ENCODE measurements at places on chromosomes 7 and 10.

- no peak for DNase-seq
Measured at GRCh38 chr7:47444376-47445098, 137.4 kb downstream of the TNS3 start.

GRCh38 chr7:111568870-111569462 lies 6.7 kb upstream of the IMMP2L start:
- no peak for DNase-seq

DNA sequence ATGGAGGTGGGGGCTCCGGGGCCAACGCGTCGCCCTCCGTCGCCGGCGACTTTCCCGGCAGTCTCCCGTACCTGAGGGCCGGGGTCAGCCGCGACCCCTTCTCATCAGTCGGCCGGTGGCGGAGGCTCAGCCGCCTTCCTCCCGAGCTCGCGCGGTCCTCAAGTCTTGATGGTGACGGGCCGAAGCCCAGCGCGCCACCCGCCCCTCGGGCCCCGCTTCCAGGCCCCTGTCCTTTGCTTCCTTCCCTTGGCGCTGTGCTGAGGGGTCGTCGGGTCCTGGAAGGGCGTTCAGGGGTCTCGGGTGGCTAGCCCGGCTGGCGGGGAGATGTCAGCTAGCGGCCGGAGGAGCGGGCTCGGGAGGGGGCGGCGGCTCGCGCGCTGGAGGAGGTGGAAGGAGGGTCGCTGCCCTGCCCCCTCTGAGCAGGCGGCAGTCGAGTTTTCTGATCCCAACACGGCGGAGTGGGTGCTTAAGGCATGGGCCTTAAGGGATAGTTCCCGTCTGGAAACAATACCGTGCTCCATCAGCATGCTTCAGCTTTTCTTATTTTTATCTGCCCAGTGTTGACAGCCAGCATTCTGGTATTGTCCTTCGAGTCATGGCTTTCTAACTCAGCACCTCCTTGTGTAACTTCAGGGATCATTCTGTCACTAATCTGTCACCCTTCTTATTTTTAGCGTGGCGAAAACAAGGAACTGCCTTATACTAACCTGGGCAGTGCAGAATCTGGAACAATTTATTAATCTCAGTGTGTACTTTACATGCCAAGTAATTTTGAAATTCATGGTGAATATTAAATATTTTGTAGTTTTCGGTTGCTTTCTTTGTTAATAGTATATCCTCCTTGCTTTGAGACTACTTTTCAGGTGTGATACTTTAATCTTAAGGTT lies 748 bp downstream of the PHTF2 start:
- DNase-seq, result peak; percentile 58

- DNase-seq, result no peak
Measured at GRCh38 chr10:118369641-118370205, 27.6 kb upstream of the FAM204A start.

- no peak for DNase-seq
Measured at GRCh38 chr7:130152493-130153210, 52.6 kb downstream of the TMEM209 start.

DNA sequence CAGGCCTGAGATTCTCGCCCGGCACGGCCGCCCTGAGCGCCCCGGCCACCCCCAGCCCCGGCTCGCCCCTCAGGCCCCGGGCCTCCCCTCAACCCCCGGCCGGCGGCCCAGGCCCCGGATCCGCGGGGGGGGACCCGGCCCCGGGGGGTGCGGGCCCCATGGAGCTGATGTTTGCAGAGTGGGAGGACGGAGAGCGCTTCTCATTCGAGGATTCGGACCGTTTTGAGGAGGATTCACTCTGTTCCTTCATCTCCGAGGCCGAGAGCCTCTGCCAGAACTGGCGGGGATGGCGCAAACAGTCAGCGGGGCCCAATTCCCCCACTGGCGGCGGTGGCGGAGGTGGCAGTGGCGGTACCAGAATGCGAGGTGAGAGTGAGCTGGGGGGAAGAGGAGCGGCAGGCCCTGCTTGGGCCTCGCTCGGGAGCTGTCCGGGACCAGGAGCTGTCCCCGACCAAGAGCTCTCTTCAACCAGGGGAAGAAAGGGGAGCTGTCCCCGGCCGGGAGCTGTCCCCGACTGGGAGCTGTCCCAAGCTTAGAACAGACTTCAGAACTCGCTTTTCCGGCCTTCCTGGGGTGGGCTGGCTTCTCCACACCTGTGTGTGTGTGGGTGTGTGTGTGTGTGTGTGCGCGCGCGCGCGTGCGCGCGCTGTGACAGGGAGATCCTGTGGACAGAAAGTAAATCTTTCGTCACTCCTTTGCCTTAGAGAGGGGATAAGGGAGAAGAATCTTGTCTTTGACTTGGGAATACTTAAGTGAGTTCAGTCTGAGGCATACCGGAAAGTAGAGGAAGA lies 510 bp downstream of the ZSWIM8 start:
- peak; percentile 6 for DNase-seq

GRCh38 chr7:33645104-33645503 lies 260.2 kb upstream of the BMPER start:
- no peak for DNase-seq

DNA sequence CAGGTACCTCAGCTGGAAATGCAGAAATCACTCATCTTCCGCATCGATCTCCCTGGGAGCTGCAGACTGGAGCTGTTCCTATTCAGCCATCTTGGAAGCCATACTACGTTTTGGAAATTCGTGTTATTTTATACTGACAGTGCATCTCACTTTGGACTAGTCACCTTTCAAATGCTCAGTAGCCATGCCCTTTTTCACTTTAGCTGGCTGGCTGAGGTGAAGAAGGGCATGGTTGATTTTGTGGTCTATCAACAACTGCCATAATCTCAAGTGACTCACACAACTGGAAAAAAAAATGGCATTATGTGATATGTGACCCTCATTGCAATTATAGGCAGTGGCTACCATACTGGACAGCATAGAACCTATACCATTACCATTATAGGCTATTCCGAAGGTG lies 100.5 kb downstream of the CCDC71L start:
- no peak for DNase-seq

DNA sequence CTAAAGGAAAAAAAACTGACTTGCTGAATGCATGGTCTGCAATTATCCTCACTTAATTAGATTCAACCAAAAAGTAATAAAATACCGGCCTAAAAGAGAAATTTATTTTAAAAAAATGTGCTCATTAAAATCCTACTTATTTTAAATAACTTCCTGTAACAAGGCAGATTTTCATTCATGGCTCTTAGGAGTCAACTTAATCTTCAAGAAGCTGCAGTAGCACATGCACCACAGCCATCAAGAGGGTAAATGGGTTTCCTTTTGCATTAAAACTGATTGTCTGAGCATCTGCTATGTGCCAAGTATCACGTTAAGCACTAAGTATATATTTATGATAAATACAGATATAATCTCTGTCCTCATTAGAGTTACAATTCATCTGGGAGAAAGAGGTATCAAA lies 69.9 kb downstream of the SNX13 start:
- no peak for DNase-seq

DNA sequence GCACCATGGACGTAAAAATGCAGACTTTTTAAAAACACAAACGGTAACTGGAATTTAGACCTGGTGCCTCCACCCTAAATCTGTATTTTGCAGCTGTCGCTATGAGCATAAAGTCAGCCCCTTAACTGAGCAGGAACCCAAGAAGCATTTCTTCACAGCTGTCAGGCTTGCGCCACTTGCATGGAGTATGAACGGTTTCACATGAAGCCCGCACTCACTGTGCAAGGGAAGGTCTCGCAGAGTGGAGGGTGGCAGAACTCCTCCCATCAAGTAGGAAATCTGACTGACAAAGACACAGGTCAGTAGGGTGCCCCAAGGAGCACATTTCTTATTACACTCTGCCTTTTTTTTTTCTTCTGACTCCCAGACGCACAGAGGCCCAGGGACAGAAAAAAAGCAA lies 58.5 kb downstream of the ELMO1 start:
- DNase-seq, result peak; percentile 38

GRCh38 chr7:123789817-123790216 lies 41.0 kb upstream of the WASL start:
- DNase-seq, result no peak

GRCh38 chr10:43054593-43054992 lies 22.3 kb upstream of the RET start:
- no peak for DNase-seq

DNA sequence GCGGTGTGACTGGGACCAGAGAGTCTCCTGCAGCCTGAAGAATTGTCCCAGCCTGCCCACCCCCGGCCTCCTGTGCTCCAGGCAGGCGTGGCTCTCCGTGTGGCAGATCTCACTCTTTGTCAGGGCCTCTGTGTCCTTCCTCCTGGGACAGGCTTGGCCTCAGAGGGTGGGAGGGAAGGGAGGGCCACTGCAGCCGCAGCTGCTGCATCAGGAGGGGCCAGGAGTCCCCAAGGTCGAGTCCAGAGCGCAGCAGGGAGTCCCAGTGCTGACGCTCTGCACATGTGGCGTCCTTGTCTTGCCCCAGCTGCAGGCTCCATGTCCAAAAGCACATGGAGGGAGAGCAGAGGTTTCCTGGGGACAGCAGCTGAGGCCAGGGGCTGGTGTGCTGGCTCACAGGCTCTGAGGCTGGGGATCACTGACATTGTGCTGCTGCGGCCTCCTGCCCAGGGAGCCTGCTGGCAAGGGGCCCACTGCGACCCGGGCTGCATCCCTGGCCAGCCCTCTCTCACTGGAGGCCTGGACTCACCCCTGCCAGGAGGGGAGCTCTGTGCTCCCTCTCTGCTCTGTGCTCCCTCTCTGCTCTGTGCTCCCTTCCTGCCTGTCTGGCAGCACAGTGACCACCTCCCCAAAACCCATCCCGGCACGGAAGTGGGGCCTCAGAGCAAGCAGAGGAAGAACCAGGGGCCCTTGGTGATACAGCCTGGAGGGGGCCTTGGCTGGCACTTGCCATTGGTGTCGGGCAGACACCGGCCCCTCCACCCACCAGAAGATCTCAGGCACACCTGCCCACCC lies 114.6 kb upstream of the RET start:
- no peak for DNase-seq

DNA sequence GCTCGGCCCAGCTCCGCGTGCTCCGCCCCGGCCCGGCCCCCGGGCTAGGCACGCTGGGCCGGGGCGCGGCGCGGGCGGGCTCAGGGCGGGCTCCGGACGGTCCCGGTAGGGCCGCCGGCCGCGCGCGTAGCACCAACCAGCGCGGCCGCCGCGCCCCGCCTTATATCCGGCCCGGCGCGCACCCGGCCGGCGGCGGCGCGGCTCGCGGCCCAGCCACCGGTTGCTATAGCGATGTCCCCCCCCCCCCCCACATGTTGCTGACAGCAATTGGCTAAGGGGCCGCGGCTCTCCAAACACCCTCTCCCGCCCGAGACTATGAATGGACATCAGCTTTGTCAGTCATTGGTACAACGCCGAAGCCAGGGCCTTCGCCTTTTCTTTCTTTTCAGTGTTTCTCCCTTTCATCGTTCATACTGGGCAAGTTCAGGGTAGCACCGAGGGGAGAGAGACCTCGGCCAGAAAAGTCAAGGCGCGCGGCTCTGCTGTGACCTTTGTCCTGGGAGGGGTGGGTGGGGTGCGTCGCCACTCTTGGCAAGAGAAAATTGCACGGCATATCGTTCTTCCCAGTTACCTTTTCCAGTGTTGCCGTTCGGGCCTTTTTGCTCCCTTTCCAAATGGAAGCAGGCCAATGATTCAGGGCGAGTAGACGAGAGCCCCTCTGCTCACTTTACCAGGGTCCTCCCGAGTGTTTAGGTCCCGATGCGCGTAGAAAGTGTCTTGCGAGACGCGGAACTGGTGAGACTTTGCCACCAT lies 354.2 kb downstream of the DNAJB6 start:
- DNase-seq, result no peak

DNA sequence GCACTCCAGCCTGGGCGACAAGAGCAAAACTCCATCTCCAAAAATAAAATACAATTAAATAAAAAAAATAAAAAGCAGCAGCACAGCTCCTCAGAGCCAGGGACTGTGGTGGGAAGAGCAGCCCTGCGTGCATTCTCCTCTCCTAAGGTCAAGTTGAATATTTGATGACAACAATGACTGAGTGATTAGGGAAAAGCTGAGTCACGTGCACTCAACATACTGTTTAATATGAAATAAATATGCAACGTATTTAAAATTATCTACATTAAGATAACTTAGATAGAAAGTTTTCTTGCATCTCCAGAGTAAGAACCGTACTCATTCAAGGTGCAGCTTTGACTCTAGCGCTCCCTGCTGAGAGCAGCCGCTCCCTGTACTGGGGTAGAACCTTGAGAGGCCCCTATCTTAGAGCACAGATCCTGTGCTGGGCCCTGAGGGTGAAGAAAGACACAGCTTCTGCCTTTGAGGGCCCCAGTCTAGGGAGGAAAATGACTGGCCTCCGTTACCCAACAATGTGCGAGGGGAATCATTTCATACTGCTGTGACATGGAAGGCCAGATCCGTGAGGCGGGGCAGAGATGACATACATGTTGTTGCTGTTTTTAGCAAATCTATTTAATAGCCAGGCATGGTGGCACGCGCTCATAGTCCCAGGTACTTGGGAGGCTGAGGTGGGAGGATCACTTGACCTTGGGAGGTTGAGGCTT lies 81.1 kb downstream of the SVIL start:
- DNase-seq, result peak; percentile 40

- no peak for DNase-seq
Measured at GRCh38 chr10:36171953-36172940, 530.2 kb upstream of the FZD8 start.

DNA sequence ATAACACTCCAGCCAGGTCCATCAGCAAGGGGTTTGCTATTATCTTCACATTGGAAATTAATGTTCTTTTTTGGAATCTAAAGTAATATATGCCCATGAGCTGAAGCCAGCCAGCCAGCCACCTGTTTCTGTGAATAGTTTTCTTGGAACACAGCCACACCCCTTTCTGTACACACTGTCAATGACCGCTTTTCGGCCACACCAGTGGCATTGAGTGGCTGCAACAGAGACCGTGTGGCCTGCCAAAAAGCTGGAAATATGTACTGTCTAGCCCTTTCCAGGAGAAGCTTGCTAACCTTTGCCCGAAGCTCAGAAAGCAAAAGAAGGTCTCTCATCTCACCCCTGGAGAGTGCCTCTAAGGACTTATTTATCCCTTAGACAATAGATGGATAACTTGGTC lies 98.5 kb upstream of the NPS start:
- no peak for DNase-seq

GRCh38 chr10:26621889-26622711 lies 75.4 kb upstream of the PDSS1 start:
- DNase-seq, result peak; percentile 90

- DNase-seq, result no peak
Measured at GRCh38 chr10:80497187-80498077, 40.3 kb upstream of the SH2D4B start.

DNA sequence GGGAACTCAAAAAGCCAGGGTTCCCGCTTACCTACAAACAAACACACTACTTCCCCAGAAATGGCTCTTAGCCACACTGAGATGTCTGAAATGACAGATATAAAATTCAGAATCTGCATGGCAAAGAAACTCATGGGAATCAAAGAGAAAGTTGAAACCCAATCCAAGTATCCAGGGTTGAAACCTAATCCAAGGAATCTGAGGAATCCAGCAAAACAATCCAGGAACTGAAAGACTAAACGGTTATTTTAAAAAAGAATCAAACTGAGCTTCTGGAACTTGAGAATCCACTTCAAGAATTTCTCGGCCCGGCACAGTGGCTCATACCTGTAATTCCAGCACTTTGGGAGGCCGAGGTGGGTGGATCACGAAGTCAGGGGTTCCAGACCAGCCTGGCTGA lies 568.8 kb downstream of the POM121L12 start:
- no peak for DNase-seq

- no peak for DNase-seq
Measured at GRCh38 chr7:159071260-159071659, 73.4 kb downstream of the VIPR2 start.

All from CD14-positive monocyte (primary cell).